ENCODE measurements at places on chromosomes 13 and 19.

DNA sequence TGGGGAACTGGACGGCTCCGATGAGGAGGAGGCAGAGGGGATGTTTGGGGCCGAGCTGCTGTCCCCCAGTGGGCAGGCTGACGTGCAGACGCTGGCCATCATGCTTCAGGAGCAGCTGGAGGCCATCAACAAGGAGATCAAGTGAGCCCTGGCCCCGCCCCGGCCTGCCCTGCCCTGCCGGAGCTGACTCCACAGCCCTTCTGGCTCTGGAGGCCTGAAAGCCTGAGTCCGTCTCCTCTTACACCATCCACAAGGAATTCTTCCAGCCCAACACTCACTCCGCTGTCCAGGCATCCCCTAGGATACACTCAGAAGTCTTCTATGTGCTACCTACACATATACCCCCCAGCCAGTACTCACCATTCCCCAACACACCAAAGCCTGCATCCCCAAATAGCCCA, 17.4 kb downstream of the PPFIA3 start:
- no peak for DNase-seq

- DNase-seq = no peak
These were observed 519.9 kb downstream of the PCDH17 start for GRCh38 chr13:58151452-58151851.

DNA sequence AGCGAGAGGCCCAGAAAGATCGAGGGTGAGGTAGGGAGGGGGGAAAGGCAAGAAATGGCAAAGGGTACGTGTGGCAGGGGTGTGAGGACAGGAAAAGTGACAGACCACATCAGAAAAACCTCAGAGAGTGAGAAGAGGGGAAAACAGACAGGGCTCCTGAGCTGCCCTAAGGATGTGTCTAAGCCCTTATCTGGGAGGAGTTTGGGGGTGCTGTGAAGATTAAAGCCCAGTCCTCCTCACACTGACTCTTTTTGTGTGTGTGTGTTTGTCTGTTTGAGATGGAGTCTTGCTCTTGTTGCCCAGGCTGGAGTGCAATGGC, 703 bp upstream of the PTH2 start:
- no peak for DNase-seq

DNA sequence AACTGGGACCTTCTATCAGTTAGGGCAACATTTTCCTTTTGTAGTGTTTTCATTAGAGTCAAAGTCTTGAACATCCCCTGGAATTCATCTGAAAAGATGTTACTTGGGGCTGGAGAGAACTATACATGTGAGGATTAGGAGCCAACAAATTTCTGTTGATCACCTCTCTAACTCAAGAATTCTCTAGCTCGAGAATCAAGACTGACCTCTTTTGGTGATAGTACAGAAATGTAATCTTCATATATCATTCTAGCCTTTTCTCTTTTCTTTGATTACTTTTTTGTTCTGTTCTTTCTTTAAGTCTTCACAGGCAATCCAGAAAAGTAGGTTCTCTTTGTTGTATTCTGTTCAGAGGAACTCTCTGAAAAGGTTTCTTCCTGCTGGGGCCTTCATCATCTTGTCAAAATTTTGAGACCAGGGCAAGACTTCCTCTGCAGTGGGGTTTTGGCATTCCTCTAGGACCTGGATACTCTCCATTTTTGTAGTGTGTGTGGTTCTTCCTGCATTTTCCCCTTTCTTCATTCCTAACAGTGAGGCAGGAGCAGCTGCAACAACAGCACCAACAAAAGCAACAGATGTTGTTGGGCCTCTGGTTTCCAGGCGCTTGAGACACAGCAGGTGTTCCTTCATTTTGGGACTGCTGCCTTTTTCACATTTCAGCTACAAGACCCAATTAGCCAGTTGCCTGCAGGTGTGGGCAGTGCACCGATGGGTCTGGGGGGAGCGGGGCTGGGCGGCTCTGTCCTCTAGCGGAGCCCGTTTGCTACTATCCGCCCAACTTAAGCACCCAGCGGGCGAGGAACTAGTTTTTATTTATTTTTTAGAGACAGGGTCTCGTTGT, 26.2 kb downstream of the ELF1 start:
- no peak for DNase-seq

DNA sequence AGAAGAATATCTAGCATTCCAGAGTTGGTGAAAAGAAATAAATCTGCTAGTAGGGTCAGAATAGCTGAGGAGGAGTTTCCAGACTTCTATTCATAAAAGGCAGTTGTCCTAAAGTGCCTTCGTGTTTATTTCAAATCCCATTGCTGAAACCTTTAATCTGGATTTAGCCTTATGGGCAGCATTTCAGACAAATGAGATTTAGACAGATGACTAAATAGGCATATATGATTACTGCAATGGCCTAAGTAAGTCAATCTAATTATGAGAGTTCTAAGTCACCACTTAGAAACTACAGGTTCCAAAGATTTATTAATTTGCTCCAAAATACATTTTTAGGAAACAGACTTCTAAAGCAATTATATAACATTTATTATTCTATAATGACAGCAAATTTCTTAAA, 368.7 kb downstream of the LIG4 start:
- DNase-seq = no peak

- no peak for DNase-seq
These were observed 10.5 kb downstream of the DDX39A start for GRCh38 chr19:14408491-14409145.

DNA sequence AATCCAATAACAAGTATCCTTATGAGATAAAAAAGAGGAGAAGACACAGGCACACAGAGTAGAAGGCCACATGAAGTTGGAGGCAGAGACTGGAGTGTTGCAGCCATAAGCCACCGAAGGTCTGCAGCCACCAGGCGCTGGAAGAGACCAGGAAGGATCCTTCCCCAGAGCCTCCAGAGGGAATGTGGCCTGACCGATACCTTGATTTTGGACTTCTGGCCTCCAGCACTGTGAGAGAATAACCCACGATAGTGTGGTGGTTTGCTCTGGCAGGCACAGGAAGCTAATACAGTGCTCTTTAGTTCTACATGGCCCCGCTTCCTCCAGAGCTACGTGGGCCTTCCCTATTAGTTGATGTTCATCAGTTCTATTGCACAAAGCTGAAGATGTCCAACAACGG, 15.3 kb upstream of the SULT2A1 start:
- no peak for DNase-seq

- DNase-seq = no peak
These were observed 1.5 kb upstream of the TBXA2R start for GRCh38 chr19:3608079-3608641.

DNA sequence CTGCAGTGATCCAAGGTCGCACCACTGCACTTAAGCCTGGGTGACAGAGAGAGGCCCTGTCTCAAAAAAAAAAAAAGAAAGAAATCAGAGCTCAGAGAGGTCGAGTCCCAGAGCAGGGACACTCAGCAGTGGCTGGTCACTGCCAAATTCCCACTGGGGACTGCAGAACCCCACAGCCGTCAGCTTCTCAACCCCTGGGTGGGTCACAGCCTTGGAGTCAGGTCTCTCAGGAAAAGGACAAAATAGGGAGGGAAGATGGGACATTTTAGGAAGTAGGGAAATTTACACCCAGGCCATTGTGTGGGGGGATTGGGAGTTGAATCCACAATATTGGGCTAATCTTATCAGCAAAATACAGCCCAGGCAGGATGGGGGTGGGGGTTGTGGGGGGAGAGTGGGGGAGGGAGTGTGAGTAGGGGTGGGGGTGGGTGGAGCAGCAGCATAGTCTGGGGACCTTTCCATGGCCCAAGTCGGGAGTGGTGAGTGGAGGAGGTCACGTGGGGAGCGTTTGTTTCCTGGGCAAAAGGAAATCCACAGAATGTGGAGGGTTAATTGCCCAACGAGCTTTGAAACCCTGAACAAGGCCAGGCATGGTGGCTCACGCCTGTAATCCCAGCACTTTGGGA, 5.0 kb upstream of the CCDC194 start:
- no peak for DNase-seq

DNA sequence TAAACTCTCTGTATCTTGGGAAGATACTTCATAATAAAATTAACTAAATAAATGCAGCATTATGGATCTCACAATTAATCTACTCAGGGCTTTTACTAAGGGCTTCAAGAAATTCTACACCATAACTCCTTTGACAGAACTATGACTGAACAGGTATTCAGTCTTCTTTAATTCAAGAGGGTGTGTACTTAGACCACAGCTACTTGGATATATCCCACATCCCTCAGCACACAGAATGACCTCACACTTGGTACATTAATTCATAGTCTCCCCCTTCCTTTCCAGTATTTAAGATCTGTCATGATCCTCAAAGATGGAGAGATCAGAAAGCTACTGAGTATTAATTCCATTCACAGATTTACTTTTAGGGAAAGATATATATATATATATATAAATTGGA, 11.6 kb downstream of the DIAPH3 start:
- DNase-seq = no peak
